ENCODE measurements at places on chromosomes 1 and 21. TPM values are rescaled to one million over a fixed set of nuclear protein-coding genes. Genes with fewer than 3 reads are reported as not detected.

The TMEM61 gene
- polyA plus RNA-seq: 1.4 TPM

The S100A14 gene
- polyA plus RNA-seq: 28.6 TPM

The THRAP3 gene
- polyA plus RNA-seq: 151 TPM

DNA sequence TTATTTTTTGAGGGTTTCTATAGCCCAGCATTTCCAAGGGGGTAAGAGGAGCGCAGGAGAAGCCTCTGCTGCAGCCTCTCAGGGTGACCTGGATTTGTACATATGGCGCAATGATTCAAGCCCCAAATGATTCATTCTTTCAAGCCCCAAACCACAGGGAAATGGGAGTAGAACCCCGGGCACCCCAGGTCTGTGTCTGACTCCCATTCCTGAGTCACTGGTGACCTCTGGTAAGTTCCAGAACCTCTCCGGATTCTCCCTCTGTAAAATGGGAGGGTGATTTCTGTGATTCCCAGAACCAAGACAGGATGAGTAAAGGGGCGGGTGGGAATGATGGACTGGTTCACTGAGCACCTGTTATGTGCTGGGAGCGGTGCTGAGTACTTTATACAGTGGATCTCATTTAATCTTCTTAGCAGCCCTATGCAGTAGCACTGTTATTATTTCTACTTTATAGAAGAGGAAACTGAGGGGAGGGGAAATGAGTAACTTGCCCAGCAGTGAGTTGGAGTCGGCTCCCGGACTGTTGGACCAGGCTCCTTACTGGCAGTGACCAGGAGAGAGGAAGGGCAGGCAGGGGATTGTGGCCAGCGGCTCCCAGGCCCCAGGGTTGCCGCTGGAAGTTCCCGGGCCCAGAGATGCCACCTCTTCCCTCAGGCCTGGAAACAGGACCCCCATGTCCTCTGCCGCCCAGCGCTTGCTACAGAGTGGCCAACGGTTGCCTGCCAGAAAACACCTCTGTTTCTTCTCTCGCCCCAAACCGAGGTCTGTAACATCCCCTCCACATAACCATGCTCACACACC lies 20.3 kb upstream of the SLC26A9 start:
- DNase-seq: no peak

DNA sequence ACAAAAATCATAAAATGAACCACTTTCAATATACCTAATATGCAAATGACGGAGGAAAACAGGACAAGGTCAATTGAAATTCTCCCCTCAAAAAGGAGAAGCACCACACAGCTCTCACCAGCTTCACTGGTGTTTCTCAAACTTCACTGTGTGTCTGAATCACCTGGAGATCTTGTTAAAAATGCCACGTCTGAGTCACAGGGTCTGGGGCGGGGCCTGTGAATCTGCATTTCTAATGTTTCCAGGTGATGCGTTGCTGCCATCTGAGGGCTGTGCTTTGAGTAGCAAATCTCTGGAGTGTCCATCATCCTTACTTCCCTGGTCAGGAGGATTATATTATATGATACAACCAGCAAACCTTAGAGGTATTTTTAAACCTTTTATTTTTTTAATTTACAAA lies 9.0 kb downstream of the CLDN19 start:
- DNase-seq: no peak

The SERPINC1 gene
- polyA plus RNA-seq: 0.80 TPM

DNA sequence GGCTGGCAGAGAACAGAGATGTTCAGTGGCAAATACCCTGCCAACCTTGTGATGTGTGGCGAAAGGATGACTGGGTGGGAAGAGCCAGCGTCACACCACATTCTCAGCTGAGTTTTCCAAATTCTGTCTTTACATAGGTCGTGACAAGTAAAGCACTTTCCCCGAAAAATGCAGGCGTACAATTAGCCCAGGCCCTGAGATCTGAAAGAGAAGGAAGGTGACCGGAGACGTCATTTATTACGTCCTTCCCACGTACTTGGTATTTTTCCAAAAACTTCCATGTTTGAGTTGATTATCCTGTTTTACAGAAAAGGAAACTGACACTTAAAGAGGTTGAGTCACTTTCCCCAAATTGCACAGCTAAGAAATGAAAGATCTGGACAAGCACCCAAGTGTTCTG lies 413.3 kb downstream of the PRDM2 start:
- no peak for DNase-seq

DNA sequence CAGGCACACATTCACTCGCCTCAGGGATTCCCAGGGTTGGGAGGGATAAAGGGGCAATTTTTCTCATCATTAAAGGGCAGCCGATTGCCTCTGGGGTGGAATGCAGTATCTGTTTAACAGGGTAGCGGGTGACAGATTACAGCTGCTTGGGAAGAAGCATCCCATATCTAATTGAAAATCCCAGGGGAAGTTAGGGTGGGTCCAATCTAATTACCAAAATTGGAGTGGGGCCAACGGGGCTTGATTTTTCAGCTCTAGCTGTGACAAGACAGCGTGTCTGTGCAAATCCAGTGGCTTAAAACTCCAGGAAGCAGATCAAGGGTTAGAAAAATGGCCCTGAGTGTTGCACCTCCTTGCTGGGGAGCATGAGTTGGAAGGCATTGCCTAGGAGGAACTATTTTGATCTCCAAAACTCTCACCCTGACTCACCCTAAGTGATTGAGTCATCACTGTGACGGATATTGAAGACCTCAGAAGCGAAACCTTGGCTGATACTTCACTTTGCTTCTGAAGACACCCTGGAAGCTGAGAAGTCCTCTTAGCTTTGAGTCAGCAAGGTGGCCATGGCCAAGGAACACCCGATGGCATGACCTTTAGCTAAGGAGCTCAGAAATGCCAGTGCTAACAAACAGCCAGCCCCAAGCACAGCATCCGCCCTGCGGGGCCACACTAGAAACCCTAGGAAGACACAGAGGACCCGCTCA lies 46.0 kb downstream of the GRHL3 start:
- DNase-seq: no peak

The CFHR3 gene
- polyA plus RNA-seq: 0.17 TPM

DNA sequence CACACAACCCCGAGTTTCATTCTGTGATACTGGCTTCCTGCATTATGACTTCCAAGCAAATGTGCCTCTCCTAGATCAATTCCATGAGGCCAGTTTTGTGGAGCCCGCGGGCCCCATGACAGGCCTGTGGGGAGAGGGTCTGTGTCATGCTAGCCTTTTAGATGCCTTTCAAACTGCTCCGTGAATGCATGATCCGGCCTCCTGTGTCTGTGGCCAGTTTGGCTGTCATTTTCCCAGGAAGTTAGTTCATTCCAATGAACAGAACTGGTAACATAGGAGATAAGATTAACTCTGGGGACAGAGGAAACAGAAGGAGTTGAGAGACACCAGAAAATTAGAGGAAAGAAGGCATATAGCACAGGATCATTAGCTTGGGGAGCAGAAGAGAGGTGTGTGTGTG lies 3.2 kb downstream of the FNDC7 start:
- no peak for DNase-seq

The PSMG1 gene
- polyA plus RNA-seq: 55.2 TPM

The PGBD5 gene
- 6.0 TPM for polyA plus RNA-seq

The NUF2 gene
- polyA plus RNA-seq: 28.4 TPM

- no peak for DNase-seq
Measured at GRCh38 chr1:229757226-229757625, 131.2 kb downstream of the URB2 start.

The OR2T1 gene
- not detected for polyA plus RNA-seq

DNA sequence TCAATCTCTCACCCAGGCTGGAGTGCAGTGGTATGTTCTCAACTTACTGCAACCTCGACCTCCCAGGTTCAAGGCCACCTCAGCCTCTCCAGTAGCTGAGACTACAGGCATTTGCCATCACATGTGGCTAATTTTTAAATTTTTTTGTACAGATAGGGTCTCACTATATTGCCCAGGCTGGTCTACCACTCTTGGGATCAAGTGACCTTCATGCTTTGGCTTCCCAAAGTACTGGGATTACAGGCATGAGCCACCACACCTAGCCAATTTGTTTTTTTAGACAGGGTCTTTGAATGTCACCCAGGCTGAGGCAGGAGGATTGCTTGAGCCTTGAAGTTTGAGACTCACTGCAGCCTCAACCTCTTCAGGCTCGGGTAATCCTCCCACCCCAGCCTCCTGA lies 10.2 kb upstream of the USP48 start:
- no peak for DNase-seq

The NCF2 gene
- polyA plus RNA-seq: 2.6 TPM

DNA sequence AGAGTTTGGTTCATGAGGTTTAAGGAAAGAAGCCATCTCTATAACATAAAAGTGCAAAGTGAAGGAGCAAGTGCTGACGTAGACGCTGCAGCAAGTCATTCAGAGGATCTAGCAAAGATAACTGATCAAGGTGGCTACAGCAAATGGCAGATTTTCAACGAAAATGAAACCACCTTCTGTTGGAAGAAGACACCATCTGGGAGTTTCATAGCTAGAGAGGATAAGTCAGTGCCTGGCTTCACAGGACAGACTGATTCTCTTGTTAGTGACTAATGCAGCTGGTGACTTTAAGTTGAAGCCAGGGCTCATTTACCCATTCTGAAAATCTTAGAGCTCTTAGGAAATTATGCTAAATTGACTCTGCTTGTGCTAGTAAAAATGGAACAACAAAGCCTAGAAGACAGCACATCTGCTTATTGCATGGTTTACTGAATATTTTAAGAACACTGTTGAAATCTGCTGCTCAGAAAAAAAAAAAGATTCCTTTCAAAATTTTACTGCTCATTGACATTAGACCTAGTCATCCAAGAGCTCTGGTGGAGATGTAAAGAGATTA lies 10.5 kb downstream of the MAEL start:
- no peak for DNase-seq

The SORT1 gene
- 64.9 TPM for polyA plus RNA-seq

GRCh38 chr21:44260066-44260465 lies 1.6 kb downstream of the DNMT3L start:
- DNase-seq: no peak

- no peak for DNase-seq
Measured at GRCh38 chr1:24702511-24703293, 42.5 kb upstream of the CLIC4 start.

GRCh38 chr1:94468708-94469107 lies 50.5 kb downstream of the ABCD3 start:
- no peak for DNase-seq

GRCh38 chr1:57124768-57125446 lies 159.1 kb upstream of the C8B start:
- DNase-seq: no peak

The MATN1 gene
- polyA plus RNA-seq: 0.21 TPM

- DNase-seq: no peak
Measured at GRCh38 chr1:151892190-151892589, 17.1 kb downstream of the THEM4 start.

- DNase-seq: no peak
Measured at GRCh38 chr21:19999369-20000272, 998.6 kb upstream of the NCAM2 start.

DNA sequence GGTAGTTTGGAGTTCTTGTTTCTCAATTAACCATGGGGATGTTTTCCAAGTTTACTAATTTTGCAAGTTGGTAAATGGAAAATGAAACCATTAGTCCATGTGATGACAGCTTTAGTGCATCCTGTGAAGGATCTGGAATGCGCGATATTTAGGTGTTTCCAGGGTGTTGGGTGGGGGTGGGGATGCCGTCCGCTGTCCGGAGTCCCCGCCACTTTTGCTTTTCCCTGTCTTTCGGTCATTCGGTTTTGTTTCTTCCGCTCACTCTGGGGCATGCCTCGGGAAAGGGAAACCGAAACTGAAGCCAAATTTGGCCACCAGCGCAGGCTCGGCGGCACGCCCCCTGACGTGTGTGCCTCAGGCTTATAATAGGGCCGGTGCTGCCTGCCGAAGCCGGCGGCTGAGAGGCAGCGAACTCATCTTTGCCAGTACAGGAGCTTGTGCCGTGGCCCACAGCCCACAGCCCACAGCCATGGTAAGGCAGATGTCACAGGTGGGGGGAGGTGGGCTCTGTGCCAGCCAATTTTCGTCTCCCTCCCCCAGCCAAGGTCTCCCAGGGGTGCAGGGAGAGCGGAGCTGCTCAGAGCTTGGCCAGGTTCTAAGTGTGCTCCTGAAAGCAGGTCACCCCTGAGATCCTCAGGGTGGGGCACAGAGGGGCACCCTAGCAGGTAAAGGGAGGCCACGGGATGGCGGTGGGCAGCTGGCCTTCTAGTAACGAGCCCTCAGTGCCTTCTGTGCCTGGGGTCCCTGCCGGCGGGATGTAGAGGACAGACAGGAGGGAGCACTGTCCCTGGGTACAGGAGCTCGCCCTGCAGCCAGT lies at the start of gene ISG15:
ISG15 (plus strand) TSS at position 393 of the 817 bp plus-strand sequence; CDS start at position 470, 77 bp downstream.
- no peak for DNase-seq

DNA sequence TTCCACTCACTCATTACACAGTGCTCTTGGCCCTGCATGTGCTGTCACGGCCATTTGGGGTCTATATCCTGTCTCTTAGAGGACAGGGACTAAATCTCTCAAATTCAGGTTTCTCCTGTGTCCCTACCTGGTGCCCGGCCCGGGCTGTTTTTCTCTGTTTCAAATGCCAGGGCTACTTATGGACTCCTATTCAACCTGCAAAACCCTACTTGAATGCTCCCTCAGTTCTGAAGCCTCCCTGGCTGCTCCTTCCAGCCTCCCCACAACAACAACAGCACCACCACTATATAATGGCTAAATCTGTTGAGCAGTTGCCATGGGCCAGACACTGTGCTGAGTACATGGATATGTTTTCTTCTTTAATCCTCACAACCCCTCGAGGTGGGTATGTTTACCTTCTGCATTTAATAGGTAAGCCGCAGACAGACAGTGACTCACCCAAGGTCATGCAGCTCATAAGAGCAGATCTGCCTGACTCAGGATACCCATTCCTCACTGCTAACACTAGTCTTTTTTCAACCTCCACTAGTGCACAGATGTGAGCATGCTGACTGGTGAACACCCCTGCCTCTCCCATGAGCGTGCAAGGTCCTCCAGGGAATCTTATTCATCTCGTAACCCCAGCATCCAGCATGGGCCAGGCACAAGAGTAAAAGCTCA lies 29.9 kb downstream of the DHRS3 start:
- DNase-seq: no peak

DNA sequence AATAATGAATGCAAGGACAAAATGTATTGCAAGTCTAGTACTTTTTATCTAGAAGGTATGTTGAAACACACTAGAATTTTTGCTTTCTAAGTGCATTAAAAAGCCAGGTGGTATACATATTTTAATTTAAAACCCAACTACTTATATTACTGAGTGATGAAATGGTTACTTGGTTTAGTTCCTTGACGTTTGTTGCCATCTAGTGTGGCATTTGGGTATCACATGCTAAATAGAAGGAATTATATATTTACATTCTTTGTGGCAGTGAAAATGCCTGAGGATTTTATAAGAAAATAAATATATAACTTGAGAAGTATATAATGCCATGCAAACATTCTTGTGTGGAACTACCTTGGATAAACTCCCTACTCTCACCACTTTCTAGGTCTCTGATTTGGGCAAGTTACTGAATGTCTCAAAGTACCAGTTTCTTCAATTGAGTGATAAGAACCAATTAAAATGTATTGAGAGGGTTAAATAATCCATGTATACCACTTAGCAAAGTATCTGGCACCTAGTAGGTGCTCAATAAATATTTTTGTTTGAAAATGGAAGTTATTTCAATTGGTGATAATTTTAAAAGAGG lies 69.6 kb downstream of the SDCCAG8 start:
- DNase-seq: no peak

GRCh38 chr1:29176576-29176975 lies 5.1 kb downstream of the SRSF4 start:
- no peak for DNase-seq

- no peak for DNase-seq
Measured at GRCh38 chr1:28766532-28767183, 29.9 kb downstream of the YTHDF2 start.

The TEDDM1 gene
- polyA plus RNA-seq: 0.08 TPM

The AMPD1 gene
- not detected for polyA plus RNA-seq
